ENCODE measurements at places on chromosomes 2 and 18.

DNA sequence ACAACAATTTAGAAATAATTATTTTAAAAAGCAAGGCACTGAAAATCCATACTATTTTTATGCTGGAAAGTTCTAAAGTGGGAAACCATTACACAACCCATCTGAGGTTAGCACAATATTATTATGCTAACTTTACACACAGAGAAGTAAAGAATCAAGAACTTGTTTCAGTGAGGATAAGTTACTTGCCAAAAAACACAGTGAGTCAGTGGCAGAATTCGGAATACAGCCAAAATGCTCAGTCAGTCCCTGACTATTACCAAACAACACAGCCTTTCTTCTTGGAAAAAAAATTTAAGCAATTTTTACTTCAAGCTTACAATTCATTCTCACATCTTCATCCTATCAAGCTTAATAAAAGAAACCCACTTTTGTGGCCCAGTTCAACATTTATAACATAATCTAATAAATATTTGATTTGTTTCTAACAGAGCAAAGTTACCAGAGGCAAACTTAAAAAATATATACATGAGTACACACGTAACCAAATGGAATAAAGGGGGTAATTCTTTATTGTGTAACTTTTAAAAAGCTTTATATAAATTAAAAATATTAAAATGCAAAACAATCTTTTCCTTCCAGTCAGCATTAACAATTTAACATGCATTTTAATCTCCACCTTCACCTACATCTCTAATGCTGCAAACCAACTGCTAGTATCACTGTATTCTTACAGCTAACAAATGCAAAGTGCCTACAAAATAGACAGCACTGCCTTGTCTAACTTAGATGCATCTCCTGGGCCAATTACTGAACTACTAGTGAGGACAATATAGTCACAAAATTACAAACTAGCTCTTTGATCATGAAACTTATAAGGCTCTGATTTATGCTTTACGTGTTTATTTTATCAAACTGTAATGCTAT lies 55.2 kb downstream of the CCDC88A start:
- peak; percentile 95 for DNase-seq

DNA sequence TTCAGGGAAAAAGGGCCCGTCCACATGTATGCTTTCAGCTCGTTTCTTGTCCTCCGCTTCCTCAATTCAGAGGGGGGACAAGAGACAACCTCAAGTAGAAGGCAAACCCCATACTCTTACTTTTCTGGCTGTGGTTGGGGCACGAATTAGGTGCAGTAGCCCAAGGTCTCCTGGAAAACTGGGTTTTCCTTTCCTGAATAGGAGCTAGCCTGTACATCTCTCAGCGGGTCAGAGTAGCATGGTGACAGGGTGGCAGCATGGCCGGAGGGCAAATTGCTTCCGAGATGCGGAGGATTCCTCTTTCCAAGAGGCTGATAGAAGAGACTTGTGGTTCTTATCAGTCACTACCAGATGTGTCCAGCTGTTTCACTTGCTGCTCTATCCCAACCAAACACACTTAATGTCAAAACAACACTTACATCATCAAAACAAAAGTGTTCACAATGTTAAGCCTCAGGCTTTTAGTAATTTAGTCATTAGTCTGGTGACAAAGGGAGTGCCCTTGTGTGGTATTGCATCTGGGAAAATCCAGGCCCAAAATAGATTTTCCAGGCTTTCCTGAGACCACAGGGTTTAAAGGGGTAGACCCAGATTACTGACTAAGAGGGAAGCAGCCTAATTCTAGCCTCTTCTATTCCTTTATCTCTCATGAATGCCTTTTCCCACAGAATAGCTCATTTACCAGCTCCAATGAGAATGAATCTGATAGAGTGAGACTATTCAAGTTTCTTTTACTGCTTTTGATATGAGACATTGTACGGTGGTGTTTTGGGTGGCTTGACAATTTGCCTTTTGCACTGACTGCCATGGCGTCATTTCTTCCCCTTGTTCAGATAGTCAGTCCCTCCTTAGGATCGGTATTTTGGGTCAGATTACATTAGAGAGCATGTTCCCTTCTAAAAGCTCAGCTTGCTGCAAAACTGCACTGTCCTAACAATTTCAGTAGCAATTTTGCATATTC lies 162.0 kb downstream of the LTBP1 start:
- no peak for DNase-seq

GRCh38 chr2:178845566-178846457 lies 38.6 kb upstream of the TTN start:
- DNase-seq: no peak

- no peak for DNase-seq
These were observed 242.1 kb upstream of the RND3 start for GRCh38 chr2:150729495-150729955.

GRCh38 chr2:149278161-149278871 lies 52.1 kb upstream of the LYPD6 start:
- no peak for DNase-seq

GRCh38 chr2:100812573-100812972 lies 7.4 kb upstream of the NPAS2 start:
- no peak for DNase-seq

- DNase-seq: no peak
These were observed 171.1 kb upstream of the UNC80 start for GRCh38 chr2:209600341-209601171.

- no peak for DNase-seq
These were observed 9.8 kb upstream of the GPC1 start for GRCh38 chr2:240425697-240426096.

DNA sequence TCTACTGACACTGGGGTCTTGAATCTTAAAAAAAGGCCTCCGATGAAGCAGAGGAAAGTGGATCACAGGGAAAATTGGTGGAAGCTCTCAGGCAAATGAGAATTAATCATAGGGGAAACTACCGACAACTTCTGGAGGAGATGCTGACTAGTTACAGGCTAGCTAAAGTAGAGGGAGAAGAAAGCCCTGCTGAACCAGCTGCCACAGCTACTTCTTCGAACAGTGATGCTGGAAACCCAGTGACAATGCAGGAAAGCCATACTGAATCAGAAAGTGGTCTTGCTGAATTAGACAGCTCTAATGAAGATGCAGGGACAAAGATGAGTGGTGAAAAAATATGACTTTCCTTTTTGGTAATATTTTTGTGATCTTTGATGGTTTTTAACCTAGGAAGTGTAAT lies 44.9 kb upstream of the SLC3A1 start:
- DNase-seq: no peak

- DNase-seq: no peak
These were observed 24.0 kb downstream of the C2orf49 start for GRCh38 chr2:105361102-105361889.

DNA sequence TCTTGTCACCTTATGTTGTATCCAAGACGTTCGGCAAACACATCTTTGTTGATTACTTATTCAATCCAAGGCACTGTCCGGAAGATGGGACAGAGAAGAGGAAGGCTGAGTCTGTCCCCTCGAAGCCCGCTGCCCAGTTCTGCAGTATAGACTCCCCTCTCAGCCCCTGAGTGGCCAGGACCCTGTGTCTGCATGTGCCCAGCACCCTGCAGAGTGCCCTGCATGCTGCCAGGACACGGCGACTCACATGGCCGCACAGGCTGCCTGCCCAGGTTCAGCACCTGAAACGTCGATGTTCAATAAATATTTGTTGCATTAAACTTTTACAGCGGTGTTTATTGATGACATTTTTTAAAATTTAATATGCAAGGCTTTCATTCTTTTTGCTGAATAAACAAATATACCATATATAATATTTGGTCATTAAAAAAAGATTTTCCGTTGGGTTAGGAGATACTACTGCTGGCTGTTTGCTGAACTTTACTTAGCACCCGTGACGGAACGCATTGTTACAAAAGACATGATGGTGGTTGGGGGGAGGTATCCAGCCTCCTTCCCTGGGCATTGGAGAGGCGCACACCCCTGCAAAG lies 146.5 kb downstream of the PTGR3 start:
- no peak for DNase-seq

GRCh38 chr2:1992280-1992679 lies 248.0 kb upstream of the PXDN start:
- DNase-seq: no peak

- DNase-seq: peak; percentile 99
These were observed 22.6 kb downstream of the FER1L5 start for GRCh38 chr2:96665083-96665569.

GRCh38 chr2:151243468-151243867 lies 18.2 kb downstream of the RBM43 start:
- no peak for DNase-seq

GRCh38 chr2:45567974-45568789 lies 42.9 kb downstream of the SRBD1 start:
- DNase-seq: no peak

DNA sequence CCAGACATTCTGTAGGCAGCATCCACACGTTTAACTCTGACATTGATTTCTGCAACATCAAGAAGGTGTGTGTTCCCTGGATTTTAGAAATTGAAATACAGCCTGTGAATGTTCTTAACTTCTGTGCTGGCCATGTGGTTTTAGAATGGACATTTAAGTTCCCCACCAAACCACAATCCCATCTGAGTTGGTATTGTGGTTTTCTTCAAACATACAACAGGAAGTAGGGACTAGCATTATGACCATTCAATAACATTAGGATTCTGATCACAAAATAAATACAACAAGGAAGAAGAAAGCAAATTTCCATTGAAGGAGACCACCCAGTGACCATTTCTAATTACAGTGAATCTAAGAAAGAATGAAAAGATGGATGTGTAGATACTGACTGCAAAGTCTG lies 51.2 kb downstream of the MAP3K20 start:
- no peak for DNase-seq

DNA sequence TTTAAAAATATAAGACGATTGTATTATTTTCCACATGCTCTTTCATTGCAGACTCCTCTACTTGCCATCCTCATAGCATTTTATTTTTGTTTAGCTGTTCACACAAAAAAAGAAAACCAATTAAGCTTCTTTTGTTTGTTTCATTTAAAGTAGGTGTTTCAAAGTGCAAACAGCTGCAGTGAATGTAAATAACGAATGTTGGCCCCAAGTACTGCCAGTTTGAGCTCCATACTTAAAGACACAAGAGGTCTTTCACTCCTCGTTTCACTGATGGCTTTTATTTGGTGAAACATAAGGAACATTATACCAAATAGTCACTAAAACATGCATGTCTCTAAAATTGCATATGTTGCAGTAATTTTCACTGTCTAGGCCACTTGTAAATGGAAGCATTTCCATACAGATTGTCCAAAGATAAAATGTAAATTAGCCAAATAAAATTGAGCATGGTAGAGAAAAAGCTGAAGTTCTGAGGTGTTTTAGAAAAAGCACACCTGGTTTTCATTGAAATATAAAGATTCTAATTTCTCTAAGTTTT lies 253.4 kb downstream of the TMX3 start:
- DNase-seq: no peak

DNA sequence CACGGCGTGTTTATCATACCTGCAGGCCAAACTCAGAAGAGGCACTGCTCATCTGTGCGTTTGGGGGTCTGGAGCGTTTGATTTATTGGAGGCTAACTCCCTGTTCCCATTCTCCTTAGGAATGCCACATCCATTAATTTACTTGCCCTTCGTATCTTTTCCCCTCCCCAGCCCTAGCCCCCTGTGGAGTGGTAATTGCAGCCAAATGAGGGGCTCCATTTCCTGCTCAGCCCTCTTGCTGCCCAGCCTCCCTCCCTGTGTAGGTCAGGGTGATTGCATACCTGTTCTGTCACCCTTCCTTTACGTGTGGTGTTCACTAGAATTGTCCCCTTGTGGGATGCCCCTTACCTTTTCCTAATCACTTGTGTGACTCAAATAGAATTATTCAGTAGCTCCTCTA lies 120.4 kb downstream of the MAP3K20 start:
- no peak for DNase-seq

- DNase-seq: no peak
These were observed 410.8 kb upstream of the REG3G start for GRCh38 chr2:78614726-78615125.

DNA sequence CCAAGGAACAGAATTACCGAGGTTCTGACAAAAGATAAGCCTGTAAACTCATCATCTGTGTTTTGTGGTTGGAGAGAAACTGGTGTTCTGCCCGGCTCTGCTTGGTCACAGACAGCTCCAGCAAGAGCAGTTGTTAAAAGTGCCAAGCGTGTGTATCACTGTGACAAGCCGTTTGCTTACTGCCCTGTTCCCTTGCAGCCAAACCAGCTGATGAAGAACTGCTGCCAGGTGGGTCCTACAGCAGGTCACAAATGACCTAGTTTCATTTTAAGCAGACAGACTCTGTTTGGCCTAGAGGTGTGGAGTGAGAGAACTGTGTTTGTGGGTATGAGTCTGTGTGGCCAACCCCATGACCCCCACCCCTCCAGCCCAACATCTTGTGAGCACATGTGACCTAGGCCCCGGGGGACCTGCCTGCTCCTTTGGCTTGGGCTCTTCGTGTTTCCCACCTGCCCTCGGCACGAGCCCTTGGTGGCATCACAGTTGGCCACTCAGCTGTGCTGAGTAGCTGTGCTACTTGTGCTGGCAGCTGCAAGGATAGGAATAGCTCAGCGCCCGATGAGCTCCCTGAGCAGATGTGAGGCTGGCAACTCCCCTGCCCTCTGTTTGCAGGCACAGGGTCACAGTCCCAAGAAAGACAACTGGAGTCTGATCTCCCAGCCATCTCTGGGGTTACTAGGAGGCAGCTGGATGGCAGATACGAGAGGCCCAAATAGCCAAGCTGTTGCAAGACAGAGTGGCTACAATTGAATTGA lies 9.7 kb downstream of the OXER1 start:
- DNase-seq: no peak

GRCh38 chr2:135786823-135787222 lies 45.2 kb downstream of the UBXN4 start:
- peak; percentile 57 for DNase-seq

DNA sequence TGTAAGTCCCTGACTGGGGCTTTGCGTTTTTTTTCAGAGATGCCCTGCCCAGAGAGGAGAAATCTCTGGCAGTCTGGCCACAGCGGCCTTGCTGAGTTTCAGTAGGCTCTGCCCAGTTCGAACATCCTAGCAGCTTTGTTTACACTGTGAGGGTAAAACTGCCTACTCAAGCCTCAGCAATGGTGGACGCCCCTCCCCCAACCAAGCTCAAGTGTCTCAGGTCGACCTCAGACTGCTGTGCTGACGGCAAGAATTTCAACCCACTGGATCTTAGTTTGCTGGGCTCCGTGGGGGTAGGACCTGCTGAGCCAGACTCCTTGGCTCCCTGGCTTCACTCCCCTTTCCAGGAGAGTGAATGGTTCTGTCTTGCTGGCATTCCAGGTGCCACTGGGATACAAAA lies 31.7 kb downstream of the L3MBTL4 start:
- DNase-seq: no peak

DNA sequence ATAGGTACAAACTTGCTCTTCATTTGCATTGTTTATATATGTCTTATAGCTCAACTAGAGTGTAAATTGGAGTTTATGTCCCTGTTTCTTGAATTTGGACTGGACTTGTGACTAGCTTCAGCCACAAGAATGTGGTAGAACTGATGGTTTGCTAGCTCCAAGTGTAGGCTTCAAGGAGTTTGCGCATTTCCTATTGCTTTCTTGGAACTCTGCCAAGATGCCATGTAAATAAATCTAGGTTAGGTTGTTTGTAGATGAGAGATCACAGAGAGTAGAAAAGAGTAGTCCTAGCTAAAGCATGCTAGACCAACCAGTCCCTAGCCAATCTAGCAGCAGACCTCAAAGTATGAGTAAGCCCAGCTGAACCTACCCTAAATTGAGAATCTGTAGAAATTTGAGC lies 183.0 kb upstream of the CYP26B1 start:
- DNase-seq: no peak

- no peak for DNase-seq
These were observed 123.0 kb downstream of the NFATC1 start for GRCh38 chr18:79518683-79519128.
